ENCODE measurements at places on chromosomes 1 and 21.
A peak's percentile ranks its signal among the peaks of the same experiment; 100 is the strongest.

DNA sequence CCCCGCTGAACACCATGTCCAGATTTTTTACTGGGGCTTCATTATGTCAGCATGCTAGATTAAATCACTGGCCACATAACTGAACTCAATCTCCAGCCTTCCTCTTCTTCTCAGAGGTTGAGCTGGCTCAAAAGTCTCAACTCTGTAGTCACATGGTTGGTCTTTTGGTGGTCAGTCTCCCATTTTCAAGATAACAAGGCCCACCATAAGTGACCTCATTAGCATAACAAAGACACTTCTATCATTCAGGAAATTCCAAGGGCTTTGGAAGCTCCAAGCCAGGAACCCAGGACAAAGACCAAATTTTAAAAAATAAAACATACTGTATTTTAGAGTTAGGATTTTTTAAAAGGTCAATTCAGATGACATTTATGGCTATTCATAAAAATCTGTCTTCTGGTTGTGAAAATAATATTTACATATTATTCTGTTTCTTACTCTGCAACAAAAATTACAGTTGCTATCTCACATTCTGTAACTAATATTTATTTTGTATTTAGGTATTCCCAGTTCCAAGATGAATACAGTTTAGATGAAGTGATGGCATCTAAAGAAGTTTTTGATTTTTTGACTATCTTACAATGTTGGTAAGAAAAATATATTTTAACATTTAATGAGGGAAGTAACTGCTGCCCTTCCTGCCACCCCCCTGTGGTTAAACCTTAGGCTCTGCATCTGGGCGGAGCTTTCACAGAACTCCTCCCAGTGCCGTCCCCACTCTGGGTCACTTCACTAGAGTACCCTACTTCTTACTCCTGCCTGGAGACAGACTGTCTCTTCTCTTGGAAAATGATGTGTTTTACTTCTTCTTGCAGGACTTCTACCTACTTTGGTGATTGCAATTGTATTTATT lies 49.3 kb downstream of the SCP2 start:
- DNase-seq = no peak

GRCh38 chr1:240342251-240342625 lies 250.6 kb downstream of the FMN2 start:
- no peak for DNase-seq

DNA sequence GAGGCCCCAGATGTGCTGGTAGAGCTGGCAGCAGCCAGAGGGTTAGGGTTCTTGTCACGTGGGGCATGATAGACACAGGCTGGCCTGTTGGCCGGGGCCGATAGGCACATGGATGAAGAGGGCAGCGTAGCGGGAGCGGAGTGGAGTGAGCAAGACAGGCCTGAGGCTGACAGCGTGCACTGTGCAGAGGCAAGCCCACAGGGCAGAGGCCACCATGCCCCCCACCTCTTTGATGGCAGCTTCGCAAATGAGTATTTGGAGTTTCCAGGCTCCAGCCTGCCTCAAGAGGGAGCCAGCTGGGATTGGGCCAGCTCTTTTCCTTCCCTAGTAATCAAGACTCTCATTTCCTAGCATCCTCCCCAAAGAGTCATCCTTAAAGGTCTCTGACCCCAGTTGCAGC lies 43.5 kb downstream of the TMCC2 start:
- peak; percentile 63 for DNase-seq

DNA sequence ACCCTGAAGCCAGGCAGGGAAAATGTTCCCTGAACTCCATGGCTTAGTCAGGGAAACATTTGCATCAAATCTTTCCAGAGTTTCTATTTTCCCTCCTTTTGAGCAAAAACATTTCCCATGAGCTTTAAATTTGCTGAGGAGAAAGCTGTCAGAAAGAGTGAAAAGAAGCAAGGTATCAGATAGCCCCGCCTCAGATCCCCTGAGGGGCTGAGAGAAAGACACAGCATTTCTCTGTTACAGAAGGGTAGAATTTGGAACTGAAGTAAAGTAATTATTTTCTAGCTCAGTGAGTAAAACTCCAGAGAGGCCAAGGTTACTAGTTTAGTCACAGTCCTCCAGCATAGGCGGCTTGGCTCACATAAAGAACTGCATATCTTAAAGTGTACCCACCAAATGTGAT lies 10.6 kb downstream of the FMO1 start:
- DNase-seq = no peak

DNA sequence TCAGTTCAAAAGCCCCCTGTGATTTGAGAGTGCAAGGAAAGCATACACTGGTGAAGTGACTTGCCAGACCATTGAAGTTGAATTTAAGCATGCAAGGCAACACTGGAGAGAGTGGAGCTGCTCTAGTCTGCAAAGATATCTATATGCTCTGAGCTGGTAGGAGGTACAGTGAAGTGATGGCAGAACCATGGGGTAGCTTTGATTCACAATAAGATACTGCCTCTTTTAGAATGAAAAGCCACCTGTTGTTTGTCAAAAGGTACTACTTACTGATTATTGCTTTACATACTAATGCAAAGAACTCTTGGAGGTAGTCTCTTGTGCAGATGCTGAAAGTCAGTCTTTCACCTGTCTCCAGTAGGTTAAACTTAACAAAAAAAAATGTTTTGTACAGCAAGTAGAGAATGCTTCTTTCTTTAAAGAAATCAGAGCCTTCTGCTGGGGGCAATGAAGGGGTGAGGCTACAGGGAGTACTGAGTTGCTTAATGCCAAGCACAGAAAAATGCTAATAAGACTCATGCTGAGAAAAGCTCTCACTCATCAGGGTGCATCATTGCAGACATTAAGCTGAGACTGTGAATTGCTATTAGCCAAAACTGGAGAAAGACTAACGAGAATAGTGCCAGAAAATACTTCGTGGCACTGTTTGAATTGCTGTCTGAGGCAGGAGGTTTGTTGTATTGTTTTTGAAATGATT lies 1150.5 kb upstream of the TMPRSS15 start:
- no peak for DNase-seq
